ENCODE measurements at places on chromosomes 3 and 15. TPM values are rescaled to one million over a fixed set of nuclear protein-coding genes. Genes with fewer than 3 reads are reported as not detected.

- no peak for DNase-seq
Observed at GRCh38 chr15:72933976-72934375, 118.3 kb upstream of the NEO1 start.

DNA sequence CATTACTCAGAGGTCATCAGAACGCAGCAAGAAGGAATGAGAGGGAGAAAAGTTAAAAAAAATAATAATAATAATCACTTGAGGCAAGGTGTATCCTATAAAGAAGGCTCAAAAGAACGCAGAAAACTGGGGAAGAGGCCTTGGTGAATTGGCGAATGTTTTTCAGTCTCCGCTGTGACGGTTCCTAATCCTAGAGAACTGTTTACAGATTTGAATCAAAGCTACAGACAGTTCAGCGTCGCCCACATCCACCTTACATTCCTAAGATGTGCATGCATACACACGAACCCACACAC is 634 bp downstream of the ZMAT3 start:
- DNase-seq, result no peak

ANKUB1 gene
- polyA plus RNA-seq, result not detected

DNA sequence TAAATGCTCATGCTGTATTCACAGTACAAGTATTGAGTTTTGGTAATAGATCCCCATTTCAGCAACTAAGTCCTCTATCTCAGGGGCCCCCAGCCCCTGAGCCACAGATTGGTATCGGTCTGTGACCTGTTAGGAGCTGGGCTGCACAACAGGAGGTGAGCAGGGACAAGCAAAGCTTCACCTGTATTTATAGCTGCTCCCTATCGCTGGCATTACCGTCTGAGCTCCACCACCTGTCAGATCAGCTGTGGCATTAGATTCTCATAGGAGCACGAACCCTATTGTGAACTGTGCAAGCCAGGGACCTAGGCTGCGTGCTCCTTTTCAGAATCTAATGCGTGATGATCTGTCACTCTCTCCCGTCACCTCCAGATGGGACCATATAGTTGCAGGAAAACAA is 262.8 kb upstream of the UBE2E2 start:
- no peak for DNase-seq

DNA sequence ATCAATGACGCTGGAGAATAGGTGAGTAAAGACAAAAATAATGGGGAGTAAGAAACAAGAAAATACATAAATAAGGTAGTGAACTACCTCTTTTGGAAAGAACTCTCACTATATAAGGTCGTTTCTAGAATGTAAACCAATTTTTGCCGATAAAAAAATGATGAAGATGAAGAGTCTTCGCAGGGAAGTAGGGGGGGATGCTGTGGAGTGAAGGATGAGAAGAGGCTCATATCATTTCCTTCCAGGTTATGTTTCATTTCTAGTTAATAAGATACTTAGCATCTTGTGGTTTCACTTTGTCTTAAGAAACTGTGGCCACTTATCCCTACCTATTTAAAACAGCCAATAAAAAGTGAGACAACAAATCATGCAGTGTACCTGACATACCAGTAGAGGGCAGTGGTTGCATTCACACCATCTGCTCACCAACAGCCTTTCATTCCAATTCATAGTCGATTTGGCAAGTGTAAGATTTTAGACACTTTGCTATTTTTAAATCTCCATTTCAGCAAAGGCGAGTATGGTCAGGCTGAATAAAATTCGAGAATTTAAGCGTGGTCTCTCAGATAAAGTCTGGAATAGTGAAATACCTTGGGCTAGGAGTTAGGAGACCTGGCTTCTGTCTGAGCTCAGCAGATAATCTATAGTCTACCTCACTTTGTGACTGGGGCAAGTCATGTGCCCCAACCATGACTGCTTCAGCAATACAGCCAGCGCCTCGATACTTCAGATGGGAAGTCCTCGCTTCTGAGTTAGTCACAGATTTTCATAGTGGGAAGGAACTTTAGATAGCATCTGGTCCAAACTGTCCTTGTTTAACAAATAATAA is 28.9 kb upstream of the ICE2 start:
- DNase-seq, result peak; percentile 26

- DNase-seq, result no peak
Observed at GRCh38 chr15:68601206-68602197, 22.7 kb downstream of the CORO2B start.

- peak; percentile 97 for DNase-seq
Observed at GRCh38 chr3:129233538-129233937, 15.9 kb upstream of the COPG1 start.

- DNase-seq, result no peak
Observed at GRCh38 chr15:77030928-77031375, 36.0 kb downstream of the PSTPIP1 start.

DNA sequence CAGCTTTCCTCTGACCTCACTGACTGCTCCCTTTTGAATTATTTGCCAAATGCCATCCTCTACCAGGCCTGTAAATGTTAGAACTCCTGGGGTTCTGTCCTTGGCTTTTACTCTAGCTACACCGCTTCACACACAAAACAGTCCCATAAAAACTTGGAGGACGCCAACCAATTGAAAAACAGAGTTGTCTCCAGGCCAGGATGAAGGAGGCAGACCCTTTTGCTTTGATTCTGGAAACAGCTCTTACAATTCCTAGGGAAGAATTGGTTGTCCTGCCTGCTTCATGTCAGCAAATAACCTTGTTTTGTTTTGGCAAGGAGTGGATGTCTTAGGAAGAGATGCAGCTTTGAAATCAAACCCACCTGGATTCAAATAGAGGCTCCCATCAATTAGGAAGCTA is 375.5 kb downstream of the UNC13C start:
- DNase-seq, result no peak

TRPM1 gene
- not detected for polyA plus RNA-seq

FETUB gene
- polyA plus RNA-seq, result not detected

DNA sequence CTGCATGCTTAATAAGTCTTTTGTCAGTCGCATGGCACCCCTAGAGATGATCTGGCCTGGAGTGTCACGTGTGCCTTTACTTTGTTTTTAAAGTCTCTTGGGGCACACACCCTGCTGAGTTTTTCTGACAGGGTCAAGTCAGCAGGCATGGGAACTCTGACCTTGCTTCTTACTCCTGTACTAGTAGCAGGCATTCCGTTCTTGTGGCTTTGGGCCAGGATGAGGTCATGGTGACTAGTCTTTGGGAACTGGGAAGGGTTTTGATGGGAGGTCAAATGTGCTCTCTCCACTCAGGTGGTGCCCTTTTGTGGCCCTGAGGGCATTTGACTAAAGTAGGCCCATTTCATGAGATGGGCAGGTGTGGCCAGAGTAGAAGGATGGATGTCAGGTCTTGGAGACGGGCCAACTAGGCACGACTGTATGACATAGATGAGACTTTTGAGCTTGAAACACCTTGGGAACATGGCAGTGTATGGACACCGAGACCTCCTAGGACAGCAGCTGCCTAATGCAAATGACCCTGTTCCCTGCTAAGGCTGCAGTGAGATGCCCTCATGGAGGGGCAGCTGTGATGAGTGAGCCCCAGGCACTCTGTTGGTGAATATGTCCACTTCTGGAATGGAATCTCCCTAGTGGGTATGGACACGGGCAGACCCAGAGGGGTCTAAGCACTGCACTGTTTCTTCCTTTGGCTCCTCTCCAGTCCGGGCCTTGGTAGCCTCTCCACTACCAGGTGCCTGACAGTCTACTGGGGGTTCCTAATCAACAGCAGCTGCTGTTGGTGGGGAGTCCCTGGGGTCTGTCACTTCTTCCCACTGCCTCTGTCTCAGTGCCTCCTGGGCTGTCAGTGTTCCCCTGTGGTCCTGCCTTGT is 16.4 kb downstream of the SRPRB start:
- no peak for DNase-seq

FANCD2OS gene
- polyA plus RNA-seq, result not detected

- DNase-seq, result no peak
Observed at GRCh38 chr15:32723171-32723948, 5.6 kb downstream of the GREM1 start.

RTP4 gene
- polyA plus RNA-seq, result 3.3 TPM

- no peak for DNase-seq
Observed at GRCh38 chr3:63324621-63325020, 46.5 kb downstream of the SYNPR start.

IGSF11 gene
- polyA plus RNA-seq, result not detected

DNA sequence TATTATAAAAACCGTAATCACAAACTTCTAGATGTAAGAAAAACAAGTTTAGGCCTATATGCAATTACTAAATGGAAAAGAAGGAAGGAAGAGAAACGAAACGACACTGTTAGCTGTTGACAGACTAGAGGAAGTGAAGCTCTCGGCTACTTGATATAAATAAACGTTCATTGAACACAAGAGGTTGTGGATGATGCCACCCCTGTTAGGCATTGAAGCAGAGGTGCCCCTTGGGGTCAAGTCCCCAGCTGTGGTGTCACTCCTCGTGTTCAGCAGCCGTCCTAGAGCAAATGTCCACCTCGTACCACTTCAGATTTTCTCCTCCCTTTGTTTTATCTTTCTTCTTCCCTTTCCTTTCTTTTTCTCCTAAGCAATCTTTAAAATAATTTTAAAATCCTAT is 146.5 kb upstream of the UBE2E1 start:
- peak; percentile 36 for DNase-seq

FYTTD1 gene
- polyA plus RNA-seq, result 11.5 TPM

- no peak for DNase-seq
Observed at GRCh38 chr15:73978896-73979295, 13.2 kb downstream of the STOML1 start.

DNA sequence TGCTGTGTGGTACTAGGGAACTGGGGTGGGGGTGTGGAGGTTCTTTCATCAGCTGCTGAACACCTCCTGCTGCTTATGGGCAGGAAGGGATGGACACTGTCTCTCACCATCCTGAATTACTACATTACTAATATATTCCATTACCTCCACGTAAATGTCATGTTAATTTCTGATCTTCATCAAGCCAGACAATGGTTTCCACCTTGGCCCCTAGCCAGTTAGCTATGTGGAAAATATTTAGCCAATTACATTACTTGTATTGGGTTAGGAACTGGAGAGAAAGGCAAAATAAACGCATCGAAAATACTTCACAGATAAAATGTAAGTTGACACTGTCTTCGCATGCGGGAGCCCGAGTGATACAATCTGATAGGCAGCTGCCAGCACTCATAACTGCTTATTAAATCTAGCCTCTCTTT is 95.1 kb downstream of the FOXP1 start:
- no peak for DNase-seq

GRCh38 chr3:145952536-145952935 is 208.4 kb downstream of the PLOD2 start:
- no peak for DNase-seq

DNA sequence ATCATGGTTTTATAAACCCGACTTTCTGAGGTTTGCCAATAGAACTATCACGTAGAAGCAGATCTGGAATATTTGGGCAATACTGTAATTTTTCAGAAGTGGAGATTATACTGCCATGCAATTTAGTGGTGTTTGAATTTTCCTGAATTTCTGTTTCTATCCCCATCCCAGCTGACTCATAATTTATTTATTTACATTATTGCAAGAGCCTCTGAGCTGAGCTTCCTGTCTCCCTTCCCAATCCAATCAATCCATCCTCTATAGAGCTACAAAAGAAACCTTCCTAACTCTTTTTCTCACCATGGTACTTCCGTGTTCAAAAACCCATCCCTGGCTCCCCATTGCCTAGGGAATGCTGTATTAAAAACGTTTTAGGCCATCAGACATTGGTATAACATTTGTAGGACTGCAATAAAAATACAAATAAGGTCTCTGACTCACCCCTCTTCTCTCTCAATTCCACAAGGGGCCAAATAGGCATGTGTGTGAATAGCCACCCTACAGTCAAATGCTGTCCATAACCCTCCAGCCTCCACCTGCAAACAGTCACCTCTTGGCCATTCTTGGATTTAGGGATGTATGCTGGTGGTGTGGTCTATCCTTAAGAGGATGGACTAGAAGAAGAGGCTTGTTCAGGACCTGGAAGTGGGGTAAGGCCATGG is 190.7 kb downstream of the CD47 start:
- DNase-seq, result no peak

- DNase-seq, result peak; percentile 87
Observed at GRCh38 chr15:63121382-63122001, at the start of gene LACTB. LACTB (plus strand) TSS chr15:63121861; CDS start chr15:63121872, 11 bp downstream.

GRCh38 chr3:4848176-4848825 is 130.9 kb upstream of the BHLHE40 start:
- no peak for DNase-seq

DNA sequence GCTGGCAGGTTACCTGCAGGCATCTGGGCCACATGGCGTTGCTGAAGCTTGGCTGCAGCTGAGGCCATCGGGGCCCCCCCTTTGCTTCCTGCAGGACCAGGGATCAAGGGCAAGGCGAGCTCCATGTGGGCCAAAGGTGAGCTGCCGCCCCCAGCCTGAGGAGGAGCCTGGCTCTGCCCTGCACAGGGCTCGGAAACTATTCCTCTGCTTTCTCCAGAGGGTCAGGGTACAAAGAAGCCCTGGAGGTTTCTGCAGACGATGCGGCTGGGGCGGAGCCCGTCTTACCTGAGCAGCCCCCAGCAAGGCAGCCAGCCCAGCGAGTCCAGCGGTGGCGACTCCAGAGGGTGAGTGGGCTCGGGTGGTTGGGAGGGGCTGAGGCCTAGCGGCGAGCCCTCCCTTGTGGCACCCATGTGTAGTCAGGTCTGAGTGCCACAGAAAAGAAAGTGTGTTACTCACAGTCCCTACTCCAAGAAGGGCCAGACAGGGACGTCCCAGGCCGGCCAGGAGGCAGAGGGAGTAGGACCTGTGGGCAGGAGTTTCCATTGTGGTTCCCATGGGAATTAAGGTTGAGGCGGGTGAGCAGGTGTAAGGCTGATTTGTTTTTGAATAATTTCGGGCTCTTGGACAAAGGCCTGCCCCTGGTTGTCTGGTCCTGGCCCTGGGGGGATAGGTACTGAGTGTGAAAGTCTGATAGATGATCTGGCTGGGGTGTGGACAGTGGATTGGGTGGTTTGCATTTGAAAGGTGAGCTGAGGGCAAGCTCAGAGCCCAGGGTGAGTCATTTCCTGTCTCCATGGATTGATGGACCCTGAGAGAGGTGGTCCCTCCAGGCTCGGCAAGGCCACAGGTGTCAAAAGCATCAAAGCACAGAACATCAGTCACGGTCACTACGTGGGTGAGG is 25.4 kb downstream of the CFAP100 start:
- DNase-seq, result no peak

KNG1 gene
- polyA plus RNA-seq, result not detected

DNA sequence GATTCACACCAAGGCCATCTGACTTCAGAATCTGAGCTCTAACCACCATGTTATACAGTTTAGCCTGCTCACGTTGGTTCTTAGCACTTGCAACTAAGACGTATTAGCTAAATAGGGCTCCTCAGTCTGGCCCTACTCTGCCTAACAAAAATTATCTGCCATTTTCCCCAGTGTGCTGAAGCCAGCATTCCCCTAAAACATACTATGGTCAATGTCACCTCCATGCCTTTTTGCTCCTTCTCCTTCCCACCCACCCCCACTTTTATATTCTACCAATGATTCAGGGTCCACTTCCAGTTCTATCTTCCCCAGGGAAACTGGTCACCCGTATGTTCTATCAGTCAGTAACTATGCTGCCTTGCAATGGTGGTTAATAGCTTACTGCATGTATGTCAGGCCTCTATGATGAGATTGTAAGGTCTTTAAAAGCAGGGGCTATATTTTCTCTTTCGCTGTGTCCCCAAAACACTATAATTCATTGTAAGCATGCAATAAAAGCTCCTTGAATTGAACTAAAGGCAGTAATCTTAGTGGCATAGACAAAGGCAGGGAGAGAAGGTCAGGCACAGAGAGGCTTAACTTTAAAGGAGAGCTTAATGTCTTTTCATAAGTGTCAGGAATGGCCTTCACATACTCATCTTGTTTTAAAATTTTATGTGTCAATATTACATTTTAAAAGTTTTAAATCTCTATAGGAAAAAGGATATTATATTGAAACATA is 23.3 kb downstream of the POPDC2 start:
- no peak for DNase-seq

SLC2A2 gene
- polyA plus RNA-seq, result not detected

All from CD14-positive monocyte (primary cell).